ENCODE measurements at places on chromosomes 5 and 9.

GRCh38 chr9:15693701-15694100 is 140.9 kb downstream of the CCDC171 start:
- DNase-seq, result no peak

DNA sequence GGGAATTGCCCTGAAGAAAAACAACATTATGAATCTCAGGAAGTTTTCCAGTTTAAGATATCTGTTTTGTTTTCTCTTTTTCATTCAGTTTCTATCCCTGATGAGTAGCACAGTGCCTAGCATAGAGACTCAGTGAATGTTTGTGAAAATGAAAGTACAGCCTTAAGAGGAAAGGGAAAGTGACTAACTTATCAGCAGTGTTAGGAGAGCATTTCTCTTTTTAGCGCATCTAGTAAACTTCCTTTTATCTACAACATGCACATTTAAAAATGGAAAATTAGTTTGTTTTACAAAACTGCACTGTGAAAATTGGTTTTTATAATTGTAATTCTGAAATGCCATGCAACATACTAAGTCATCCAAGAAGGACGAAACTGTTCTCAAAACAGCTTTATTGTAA is 110.8 kb downstream of the SMARCA2 start:
- no peak for DNase-seq

DNA sequence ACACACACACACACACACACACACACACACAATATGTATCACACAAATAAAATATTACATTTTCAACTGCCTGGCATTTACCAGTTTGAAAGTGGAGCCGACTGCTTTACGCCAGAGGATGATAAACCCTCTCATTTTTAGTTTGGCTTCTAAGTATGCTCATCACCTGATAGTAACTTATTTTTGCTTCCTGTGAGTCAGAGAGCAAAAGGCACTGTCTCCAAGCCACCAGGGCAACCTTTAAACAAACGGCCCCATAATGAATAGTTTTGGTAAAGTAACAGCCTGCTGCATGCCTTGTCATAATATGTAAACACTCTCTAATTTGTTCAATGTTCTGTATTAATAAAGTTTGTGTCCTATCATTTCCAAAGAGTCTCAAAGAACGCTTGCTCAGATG is 26.9 kb downstream of the KLF4 start:
- no peak for DNase-seq

- peak; percentile 49 for DNase-seq
Observed at GRCh38 chr9:76441551-76442322, 17.2 kb upstream of the GCNT1 start.

DNA sequence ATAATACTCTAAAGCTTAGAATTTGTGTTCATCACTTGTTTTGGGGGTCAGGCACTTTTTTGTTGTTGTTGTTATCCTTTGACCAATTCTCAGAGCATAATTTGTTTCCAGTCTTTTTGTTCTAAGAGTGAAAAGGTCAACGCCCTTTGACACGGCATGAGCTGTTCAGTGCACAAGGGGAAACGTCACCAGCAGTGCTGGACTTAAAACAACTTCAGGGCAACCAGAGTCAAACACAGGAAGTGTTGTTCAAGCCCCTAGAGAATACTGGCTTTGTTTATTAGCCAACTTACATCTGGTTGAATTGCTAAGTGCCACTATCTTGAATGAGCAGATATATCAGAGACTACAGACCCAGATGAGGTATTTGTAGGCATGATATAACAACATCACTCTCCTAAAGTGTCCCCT is 368.9 kb downstream of the TMEM161B start:
- DNase-seq, result no peak

DNA sequence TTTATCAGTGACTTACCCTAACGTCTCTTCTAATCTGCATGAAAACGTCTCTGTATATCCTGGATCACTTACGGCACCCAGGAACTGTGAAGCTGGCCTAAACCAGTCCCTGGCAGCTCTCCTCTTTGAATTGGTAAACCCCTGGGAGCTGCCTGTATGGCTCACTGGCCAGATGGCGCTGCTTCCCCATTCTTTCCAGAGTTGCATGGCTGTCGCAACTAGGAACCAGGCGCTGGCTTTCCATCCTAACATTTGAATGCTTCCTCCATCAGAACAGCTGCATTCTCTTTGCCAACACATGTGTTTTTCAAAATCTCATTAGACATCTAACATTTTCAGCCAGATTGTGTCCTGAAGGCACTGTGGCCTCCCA is 8.0 kb upstream of the PCA3 start:
- DNase-seq, result no peak

DNA sequence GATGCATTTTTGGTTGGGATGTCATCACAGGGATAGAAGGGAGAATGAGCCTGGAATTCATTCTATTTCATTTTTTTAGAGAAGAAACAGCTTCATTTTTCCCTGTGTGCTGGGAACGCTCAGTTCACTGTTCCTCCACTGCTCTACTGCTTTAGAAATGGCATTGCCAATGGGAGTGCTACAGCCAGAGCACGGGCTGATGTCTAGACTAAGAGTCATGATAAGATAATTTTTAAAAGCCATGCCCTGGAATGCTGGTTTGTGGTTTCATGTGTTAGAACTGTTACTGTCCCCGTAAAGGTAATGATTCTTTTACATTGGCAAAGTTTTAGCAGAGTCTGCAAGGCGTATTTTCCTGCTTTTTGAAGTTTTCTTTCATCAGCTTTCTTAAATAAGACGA is 119.6 kb downstream of the SEMA6A start:
- no peak for DNase-seq

- DNase-seq, result no peak
Observed at GRCh38 chr9:106625259-106625789, 237.6 kb upstream of the ZNF462 start.

GRCh38 chr9:114005371-114006154 is 72.5 kb downstream of the AMBP start:
- DNase-seq, result peak; percentile 14

- DNase-seq, result no peak
Observed at GRCh38 chr5:140869555-140869886, 764 bp downstream of the PCDHA11 start.

DNA sequence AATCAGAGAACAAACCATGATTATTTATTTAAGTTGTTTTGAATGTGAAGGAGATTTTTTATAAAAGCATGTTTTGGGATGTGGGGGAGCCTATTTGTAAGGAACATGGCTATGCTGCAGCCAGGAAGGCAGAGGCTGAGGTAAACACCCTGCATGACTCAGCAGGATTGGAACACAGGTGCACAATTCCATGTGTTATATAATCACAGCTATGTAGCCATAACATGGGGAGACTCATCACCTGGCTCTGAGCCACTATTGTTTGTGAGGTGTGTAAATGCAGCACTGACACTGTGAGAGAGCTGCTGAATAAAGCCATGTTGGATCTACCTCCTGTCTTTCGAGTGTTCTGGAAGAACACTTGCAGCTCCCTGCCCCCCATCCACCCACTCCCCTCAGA is 1009.8 kb downstream of the DNAH5 start:
- no peak for DNase-seq

- no peak for DNase-seq
Observed at GRCh38 chr5:111255169-111255568, 31.0 kb downstream of the CAMK4 start.

GRCh38 chr5:95102080-95102479 is 182.8 kb downstream of the MCTP1 start:
- DNase-seq, result no peak

- no peak for DNase-seq
Observed at GRCh38 chr9:70983723-70984295, 137.6 kb downstream of the TRPM3 start.

DNA sequence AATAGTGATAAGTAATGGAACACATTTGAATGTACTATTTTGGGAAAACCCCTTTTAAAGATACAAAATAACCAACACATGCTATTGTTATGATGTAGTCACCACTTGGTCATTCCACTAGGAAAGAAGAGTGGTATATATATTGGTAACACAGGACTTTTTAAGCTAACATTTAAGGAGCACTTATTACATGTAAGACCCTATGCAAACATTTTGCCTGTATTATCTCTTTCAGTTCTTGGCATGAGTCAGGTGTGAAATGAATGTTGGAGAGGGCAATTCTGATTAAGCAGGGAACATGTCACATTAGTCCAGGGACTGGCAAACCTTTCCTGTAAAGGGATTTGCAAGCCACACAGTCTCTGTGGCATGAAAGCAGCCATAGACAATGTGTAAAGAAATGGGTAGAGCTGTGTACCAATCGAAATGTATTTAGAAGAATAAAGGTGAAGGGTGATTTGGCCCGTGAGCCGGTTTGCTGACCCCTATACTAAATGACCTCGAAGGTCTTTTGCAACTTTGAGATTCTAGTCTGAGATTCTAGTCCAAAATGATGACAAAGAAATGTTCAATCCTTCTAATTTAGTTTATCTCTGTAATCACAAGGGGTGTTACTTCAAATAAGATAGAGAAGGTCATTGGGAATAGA is 15.3 kb downstream of the ABLIM3 start:
- DNase-seq, result no peak

DNA sequence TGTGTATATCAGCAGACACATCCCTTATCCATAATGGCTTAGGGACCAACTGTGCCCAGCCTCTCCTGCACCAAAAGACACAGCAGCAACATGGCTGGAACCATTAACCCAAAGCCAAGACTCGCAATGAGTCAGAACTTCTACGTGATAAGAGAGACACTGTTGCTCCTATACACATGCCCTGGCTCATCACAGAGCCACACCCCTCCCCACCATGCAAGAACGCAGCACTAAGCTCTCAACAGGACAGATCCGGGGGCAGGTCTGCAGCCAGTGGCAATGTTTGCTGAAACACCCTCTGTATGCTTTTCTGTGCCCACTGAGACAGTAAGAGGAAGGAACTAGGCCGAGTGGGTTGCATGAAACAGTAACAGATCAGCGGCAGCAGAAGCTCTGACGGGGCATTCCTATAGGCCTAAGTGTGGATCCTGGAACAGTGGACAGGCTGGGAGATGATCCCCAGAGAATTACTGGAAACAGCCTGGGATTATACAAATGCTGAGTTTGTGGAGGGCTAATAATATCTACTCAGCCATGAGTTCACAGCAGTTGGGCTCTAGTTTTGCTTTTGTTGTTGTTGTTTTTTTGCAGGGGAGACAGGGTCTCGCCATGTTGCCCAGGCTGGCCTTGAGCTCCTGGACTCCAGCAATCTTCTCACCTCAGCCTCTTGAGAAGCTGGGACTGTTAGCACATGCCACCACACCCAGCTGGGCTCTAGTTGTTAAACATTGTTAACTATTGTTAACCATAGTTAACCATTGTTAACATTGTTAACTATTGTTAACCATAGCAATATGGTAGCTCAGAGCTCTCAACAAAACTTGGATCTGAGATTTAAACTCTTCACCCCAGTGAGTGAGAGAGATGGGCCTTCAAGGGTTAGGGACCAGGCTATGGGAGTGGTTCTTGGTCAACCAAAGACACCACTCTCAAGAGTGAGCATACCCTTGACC is 41.0 kb downstream of the B4GALT1 start:
- no peak for DNase-seq

- no peak for DNase-seq
Observed at GRCh38 chr9:73689051-73689870, 537.6 kb downstream of the ANXA1 start.

- DNase-seq, result peak; percentile 28
Observed at GRCh38 chr9:69036309-69036708, 757 bp downstream of the FXN start.

GRCh38 chr5:139951983-139952382 is 91.1 kb downstream of the NRG2 start:
- no peak for DNase-seq

DNA sequence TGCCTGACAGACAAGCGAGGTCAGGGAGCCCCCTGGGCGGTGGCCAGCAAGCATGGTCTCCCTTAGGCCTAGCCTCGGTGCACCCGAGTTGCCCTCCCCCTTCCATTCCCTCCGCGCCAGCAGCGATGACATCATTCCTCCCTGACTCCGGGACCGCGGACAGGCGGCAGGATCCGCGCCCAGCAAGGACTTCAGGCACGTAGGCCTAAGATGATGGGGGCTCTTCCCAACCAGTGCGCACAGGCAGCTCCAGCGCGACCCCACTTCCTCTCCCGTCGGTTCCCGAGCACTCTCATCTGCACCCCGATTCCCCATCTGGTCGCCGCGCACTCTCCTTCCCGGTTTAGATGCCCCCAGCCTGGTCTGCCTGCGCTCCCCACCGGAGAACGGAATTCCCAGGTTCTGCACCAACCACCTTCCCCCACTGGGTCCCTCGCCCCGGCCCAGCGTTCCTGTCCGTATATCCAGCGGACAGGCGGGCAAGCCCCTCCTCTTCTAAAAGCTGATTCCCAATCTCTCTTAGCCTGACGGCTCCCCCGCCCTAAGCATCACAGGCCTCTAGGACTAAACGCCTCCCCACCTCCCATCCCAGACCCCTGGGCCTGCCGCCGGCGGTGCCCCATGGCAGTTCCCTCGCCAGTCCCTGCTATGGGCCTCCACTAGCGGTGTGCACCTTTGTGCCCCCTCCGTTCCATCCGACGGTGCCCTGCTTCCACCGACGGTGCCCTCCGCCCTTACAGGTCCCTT is 931 bp downstream of the FAM219A start:
- DNase-seq, result no peak

DNA sequence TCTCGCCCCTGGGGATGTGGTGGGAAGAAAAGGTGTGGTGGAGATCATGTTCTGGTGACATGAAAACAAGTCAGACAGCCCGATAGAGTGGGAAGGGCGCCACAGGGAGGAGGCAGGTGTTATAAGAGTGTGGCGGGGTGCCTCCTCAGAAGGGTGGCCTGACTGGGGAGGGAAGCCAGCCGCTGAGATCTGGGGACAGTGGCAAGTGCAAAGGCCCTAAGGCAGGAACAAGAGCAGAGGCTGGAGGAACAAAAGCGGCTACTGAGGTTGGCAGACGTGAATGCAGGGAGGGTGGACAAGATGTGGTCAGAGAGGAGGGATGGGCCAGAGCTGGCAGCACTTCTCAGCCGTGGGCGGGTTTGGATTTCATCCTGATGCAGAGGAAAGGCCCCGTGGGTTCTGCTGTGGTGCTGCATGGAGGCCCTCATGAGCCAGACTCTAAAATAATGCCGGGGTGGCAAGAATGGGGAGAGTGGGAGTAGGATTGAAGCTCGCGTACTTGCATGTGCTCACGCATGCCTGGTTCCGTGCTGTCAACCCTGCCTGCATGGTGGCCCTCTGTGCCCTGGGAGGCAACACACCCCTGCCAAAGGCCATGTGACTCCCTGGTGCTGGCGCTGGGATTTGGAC is 89.2 kb downstream of the MVB12B start:
- no peak for DNase-seq

DNA sequence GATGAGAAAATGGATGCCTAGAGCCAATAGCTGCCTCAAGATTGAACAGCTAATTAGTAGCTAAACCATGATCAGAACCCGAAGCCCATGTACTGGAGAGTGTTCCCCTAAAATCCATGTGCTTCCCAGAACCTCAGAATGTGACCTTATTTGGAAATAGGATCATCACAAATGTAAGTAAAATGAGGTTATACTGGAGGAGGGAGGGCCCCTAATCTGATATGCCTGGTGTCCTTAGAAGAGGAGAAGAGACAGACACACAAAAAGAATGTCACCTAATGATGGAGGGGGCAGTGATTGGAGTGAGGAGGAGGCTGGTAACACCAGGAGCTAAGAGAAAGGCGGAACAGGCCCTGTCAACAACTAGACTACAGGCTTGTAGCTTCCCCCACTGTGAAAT is 41.3 kb upstream of the FBP1 start:
- no peak for DNase-seq

- DNase-seq, result no peak
Observed at GRCh38 chr9:69171049-69171448, 3.0 kb upstream of the TJP2 start.

- no peak for DNase-seq
Observed at GRCh38 chr5:117425163-117425562, 850.5 kb upstream of the SEMA6A start.
